ENCODE measurements at places on chromosomes 6 and 20. TPM values are rescaled to one million over a fixed set of nuclear protein-coding genes. Genes with fewer than 3 reads are reported as not detected.

The ESF1 gene
- 14.3 TPM for total RNA-seq

The POM121L2 gene
- total RNA-seq, result not detected

The MCCD1 gene
- total RNA-seq, result not detected

The CCN6 gene
- not detected for total RNA-seq

The AP5S1 gene
- 12.3 TPM for total RNA-seq

The ZBP1 gene
- total RNA-seq, result 0.88 TPM

The RAET1L gene
- total RNA-seq, result not detected

The GNMT gene
- total RNA-seq, result 1.2 TPM

GRCh38 chr6:22432060-22432459, 135.2 kb upstream of the PRL start:
- no peaks in the 10 kb centered on the region for H3K4me1 ChIP-seq
- DNase-seq, result no peak
- H3K27me3 ChIP-seq, result no peaks in the 10 kb centered on the region
- H3K36me3 ChIP-seq, result no peaks in the 10 kb centered on the region
- no peak overlapping the region for H3K27ac ChIP-seq
- H3K4me3 ChIP-seq, result no peak overlapping the region

DNA sequence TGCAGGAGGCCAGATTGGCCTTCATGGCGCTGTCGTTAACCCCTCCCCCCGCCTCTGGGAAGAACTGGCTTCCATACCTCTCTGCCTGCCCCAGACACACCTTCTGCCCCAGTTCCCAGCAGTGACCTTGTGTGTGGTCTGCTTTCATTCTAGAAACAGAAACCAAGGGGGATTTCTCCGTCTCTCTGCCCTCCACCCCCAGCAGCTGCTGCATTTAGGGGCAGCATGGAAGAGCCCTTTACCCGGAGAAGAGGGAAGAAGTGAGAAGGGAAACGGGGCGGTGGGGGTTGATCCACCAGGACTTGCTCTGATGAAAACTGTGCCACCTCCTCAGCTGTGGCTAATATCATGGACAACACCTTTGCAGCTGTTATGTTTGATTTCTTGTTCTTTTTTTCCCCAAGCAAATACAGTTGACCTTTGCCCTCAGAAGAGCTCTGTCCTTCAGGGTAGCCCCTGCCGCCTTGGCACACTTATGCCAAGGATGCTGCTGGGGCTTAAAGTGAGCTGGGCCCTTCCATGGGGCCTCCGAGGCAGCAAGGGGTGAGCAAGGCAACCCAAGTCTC, 6.1 kb downstream of the GLP1R start:
- no peaks in the 10 kb centered on the region for H3K36me3 ChIP-seq
- no peaks in the 10 kb centered on the region for H3K4me1 ChIP-seq
- no peaks in the 10 kb centered on the region for H3K27me3 ChIP-seq

GRCh38 chr20:40313730-40314129, 375.3 kb downstream of the MAFB start:
- H3K27ac ChIP-seq, result no peak overlapping the region
- peaks cover 4% of the 10 kb centered on the region for H3K4me1 ChIP-seq
- DNase-seq, result no peak
- no peaks in the 10 kb centered on the region for H3K27me3 ChIP-seq

GRCh38 chr6:147283460-147283859, 79.2 kb downstream of the STXBP5 start:
- H3K27ac ChIP-seq, result no peak overlapping the region
- no peak for DNase-seq
- H3K36me3 ChIP-seq, result peaks cover 2% of the 10 kb centered on the region
- H3K4me3 ChIP-seq, result no peak overlapping the region
- no peaks in the 10 kb centered on the region for H3K27me3 ChIP-seq

DNA sequence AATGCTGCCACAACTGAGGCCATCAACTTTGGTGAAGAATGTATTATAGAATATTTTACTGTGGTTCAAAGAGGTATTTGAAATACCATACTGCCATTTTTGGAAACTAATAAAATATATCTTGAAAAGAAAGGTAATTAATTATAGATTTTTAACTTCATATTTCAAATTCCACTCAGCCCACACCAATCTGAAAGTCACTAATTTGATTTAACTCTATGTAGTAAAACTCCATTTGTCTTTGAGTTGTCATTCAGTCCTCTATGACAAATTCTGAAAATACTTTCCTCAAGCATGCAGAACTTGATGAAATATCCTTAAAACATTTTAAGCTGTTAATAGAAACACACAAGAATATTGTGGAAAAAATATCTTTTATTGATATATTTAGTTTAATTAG, 1196.7 kb upstream of the CITED2 start:
- no peak for DNase-seq
- no peaks in the 10 kb centered on the region for H3K36me3 ChIP-seq
- no peaks in the 10 kb centered on the region for H3K27me3 ChIP-seq
- peaks cover 7% of the 10 kb centered on the region for H3K4me1 ChIP-seq
- no peak overlapping the region for H3K4me3 ChIP-seq
- H3K27ac ChIP-seq, result no peak overlapping the region

- no peaks in the 10 kb centered on the region for H3K36me3 ChIP-seq
- no peaks in the 10 kb centered on the region for H3K27me3 ChIP-seq
- no peak overlapping the region for H3K27ac ChIP-seq
- no peak for DNase-seq
- no peaks in the 10 kb centered on the region for H3K4me1 ChIP-seq
- no peak overlapping the region for H3K4me3 ChIP-seq
Observed at GRCh38 chr6:219019-219570, 73.2 kb upstream of the DUSP22 start.

- H3K4me1 ChIP-seq, result no peaks in the 10 kb centered on the region
- peak; percentile 9 for DNase-seq
- no peaks in the 10 kb centered on the region for H3K27me3 ChIP-seq
- no peak overlapping the region for H3K4me3 ChIP-seq
Observed at GRCh38 chr6:166443166-166443565, 60.4 kb upstream of the MPC1 start.

DNA sequence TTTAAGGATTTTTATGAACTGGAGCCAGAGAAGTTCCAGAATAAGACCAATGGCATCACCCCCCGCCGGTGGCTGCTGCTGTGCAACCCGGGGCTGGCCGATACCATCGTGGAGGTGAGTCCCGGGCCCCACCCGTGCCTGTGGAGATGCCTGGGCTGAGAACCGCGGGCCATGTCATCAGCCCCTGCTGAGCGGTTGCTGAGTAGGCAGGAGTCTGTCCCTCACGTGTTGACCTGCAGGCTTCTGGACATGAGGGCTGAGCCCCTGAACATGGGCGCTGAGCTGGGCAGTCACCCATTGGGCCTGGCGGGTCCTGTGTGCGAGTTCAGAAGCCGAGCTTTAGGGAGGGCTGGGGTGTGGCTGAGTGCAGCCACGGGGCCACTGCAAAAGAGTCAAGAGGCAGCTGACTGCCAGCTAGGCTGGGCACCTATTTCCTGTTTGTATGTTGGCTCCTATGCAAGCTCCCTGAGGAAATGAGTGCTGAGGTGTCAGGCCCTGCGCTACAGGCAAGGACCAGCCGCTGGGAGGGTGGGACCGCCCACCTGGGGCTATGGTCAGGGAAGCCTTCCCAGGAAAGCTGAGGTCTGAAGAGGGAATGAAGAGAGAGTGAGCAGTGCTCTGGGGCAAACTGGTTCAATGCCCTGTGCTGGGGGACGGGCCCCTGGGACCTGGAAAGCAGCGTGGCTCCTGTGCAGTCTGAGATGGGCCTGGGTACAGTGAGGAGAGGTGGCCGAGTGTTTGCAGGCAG, 34.3 kb downstream of the PYGB start:
- peak; percentile 61 for DNase-seq
- no peaks in the 10 kb centered on the region for H3K4me1 ChIP-seq
- H3K4me3 ChIP-seq, result no peak overlapping the region
- no peaks in the 10 kb centered on the region for H3K36me3 ChIP-seq
- H3K27ac ChIP-seq, result no peak overlapping the region

DNA sequence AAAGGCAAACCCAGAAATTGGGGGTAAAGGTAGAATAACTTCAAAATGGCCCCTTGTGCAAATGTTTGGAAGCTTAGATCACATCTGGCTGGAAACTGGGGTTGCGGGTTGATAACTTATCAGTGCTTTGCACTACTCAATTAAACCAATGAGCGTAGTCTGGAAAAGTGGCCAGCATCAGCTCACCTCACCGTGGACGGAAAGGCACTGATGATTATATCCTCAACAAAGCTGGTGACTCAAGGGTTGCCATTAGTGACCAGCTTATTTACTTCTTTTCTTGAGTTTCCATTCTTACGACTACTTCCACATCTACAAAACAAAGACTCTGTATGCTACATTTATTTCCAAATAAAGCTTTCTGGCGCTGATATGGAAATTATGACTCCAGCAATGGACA, 198.5 kb upstream of the HEY2 start:
- H3K4me1 ChIP-seq, result peaks cover 2% of the 10 kb centered on the region
- H3K27me3 ChIP-seq, result no peaks in the 10 kb centered on the region
- H3K36me3 ChIP-seq, result no peaks in the 10 kb centered on the region
- no peak overlapping the region for H3K4me3 ChIP-seq

GRCh38 chr6:154882107-154882506, 113.0 kb upstream of the TIAM2 start:
- H3K4me3 ChIP-seq, result no peak overlapping the region
- DNase-seq, result no peak
- H3K36me3 ChIP-seq, result no peaks in the 10 kb centered on the region
- H3K27me3 ChIP-seq, result no peaks in the 10 kb centered on the region
- H3K27ac ChIP-seq, result no peak overlapping the region

DNA sequence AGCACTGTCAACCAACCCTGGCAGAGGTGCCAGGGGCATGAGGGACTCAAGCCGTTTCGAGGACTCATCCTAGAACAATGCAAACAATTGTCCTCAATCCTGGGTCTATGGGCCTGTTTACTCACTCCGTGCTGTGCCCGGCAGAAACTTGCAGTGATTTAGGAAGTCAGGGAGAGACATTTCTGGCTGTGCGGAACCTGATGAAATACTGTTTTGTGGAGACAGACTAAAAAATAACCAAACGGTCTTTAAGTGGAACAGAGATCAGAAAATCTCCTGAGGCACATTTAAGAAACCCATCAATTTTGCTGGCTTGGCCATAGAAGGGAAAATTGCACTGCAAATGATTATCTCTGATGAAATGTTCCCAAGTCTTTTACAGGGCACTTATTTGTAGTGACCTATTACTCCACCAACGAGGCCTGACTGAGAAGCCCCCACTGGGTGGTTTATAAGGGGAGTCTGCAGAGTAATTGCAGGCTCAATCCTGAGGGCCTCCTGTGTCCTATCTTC, 79.8 kb upstream of the KCNK16 start:
- no peaks in the 10 kb centered on the region for H3K36me3 ChIP-seq
- no peak overlapping the region for H3K27ac ChIP-seq
- DNase-seq, result no peak
- no peak overlapping the region for H3K4me3 ChIP-seq

DNA sequence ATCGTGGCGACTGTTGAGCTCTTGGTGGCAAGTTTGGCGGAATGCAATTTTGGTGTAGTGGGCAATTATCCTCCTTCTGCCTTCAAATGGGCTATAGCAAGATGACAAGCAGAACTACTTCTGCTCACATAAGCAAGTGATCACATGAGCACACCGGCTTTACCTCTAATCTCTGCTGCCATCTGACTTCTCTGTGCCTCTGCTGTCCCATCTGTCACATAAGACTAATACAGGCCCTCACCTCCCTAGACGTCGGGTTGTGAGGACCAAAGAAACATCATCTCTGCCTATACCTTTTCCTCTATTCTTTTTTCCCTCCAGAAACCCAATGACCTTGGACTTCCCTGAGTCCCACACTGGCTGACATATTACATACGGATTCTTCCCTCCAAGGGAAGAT, 13.3 kb upstream of the WTAP start:
- no peaks in the 10 kb centered on the region for H3K27me3 ChIP-seq
- peaks cover 5% of the 10 kb centered on the region for H3K4me1 ChIP-seq
- H3K36me3 ChIP-seq, result no peaks in the 10 kb centered on the region

- H3K4me1 ChIP-seq, result peaks cover 6% of the 10 kb centered on the region
- H3K27me3 ChIP-seq, result no peaks in the 10 kb centered on the region
- DNase-seq, result peak; percentile 86
- H3K4me3 ChIP-seq, result no peak overlapping the region
Observed at GRCh38 chr6:152112491-152113261, 305.2 kb downstream of the ESR1 start.

All from aorta (tissue), 5 donors.